ENCODE measurements at places on chromosomes 7 and 10.
A peak's percentile ranks its signal among the peaks of the same experiment; 100 is the strongest.

DNA sequence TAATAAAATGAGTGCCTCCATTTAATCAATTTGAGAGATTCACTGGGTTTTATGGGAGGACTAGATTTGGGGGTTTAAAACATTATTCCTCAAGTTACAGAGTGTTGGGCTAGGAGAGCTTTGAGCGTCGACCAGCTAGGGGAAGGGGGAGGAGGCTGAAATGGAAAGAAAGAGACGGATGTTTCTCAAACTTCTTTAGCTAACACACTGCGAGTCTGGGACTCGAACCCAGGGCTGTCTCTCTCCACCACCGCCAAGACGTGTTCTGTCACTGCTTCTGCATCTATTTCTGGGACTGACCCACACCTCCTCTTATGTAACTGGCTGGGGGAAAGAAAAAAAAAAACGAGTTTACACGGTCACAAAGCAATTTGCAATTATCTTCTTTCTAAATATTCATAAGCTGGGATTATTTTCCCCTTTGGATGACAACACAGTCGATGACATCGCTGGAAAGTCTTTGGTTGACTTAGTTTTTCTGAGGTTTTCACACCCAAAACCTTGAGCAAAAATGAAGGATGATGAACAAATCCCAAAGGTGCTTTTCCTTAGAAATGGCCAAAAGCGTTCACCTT, 27.2 kb downstream of the CHST15 start:
- DNase-seq, result no peak

GRCh38 chr10:100340948-100341847, 5.8 kb upstream of the SCD start:
- no peak for DNase-seq

- no peak for DNase-seq
These were observed 7.5 kb downstream of the VWC2 start for GRCh38 chr7:49780953-49781352.

GRCh38 chr10:92278996-92279696, 11.7 kb downstream of the CPEB3 start:
- no peak for DNase-seq

DNA sequence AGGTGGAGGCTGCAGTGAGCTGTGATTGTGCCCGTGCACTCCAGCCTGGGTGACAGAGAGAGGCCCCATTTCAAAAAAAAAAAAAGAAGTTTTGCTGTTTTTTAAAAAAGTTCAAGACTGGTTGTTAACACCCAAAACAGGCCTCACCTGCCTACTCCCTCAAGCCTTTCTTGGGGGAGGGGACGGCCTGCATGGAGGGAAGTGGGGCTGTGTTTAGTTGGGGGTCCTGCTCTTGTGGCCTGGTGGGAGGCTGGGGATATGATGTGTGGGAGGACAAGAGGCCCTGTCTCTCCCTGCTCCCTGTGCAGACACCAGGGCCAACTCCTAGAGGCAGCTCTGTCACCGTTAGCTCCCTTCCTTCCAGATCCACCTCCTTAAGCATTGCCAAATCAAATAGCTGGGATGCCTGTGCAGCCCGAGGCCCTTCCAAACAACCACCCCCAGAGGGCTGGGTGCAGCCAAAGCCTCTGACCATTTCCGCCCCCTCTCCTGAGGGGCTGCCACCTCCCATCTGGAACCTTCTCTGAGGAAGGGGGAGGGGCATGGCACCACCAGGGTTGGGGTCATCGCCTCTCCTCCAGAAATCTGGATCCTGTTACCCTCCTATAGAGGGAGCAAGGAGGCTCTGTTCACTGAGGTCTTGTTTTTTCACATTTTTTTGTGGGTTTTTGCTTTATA, 32.9 kb upstream of the ANKRD2 start:
- DNase-seq, result no peak

DNA sequence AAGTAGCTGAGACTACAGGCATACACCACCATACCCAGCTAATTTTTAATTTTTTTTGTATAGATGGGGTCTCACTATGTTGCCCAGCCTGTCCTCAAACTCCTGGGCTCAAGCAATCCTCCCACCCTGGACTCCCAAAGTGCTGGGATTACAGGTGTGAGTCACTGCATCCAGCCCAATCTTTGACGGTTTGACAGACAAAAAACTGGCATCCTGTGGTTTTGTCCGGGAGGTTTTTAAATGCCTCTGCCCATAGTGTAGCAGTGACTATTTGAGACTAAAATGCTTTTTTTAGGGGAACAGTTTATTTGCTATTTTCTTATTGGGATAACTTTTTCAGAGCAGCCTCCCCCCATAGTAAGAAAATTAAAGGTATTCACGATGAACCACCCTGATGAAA, 523.7 kb upstream of the GALNT17 start:
- no peak for DNase-seq

GRCh38 chr10:114694752-114695151, 36.7 kb upstream of the ABLIM1 start:
- DNase-seq, result no peak

- no peak for DNase-seq
These were observed 649.2 kb downstream of the SORCS1 start for GRCh38 chr10:106515206-106515790.

DNA sequence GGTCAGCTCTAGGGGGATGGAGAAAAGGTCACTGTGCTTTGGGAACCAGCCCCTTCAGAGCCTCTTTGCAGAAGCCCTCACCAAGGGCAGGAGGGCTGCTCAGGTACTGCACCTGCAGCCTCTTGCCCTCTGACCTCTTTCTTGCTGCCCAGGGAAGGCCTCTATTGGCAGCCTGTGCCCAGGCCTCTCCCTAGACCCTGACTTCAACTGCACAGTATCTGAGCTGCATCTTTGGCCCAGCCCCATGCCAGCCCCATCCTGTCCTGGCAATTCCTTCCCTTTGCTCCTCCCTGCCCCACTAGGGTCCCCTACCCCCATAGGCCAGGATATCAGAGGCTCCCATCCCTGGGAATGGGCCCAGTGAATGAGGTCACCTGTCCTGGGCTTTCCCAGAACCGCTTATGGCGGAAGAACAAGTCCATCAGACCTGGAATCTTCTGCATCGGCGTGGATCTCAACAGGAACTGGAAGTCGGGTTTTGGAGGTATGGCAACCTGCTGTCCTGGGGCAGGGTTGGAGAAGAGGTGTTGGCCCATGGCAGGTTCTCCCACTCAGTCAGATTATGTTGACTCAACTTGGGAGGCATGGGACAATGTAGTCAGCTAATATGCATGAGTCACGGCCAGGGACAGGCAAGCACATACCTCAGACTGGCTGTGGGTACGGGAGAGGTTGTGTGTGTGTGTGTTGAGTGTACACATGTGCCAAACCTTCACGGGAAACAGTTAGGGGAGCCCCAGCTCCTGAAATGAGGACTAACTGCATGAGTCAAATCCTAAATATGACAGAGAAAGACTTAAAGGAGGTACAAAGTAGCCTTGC, 17.1 kb upstream of the CPA1 start:
- DNase-seq, result no peak

- no peak for DNase-seq
These were observed 72.6 kb upstream of the NANOS1 start for GRCh38 chr10:118956802-118957442.

DNA sequence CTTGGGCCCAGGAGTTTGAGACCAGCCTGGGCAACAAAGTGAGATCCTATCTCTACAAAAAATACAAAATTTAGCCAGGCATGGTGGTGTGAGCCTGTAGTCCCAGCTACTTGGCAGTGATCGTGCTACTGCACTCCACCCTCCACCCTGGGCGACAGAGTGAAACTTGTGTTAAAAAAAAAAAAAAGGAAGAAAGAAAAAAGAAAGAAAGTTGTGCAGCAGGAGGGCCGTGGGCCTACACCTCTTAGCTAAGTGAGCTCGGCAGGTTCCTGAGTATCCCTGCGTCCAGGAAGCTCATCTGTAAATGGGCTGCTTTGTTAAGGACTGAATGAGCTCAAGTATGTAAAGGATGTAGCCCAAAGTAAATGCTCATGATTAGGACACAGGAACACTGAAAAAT, 155.0 kb downstream of the RNF216 start:
- no peak for DNase-seq

DNA sequence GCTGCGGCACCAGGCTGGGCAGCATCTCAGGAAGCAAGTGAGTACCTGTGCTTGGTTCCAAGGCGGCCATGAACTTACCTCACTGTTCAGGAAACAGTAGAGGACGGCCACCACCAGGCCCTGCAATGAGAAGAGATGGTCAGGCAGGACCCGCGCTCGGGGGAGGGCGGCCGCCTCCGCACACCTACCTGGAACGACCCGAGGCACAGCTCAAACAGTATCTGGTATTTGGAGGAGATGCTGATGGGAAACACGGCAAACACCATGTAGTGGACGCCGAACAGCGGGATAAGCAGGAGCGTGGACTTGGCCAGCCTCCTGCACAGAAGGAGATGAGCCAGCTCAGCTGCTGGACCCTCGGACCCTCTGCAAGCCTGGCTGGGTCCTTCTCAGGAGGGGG, 112.9 kb downstream of the VIPR2 start:
- no peak for DNase-seq

DNA sequence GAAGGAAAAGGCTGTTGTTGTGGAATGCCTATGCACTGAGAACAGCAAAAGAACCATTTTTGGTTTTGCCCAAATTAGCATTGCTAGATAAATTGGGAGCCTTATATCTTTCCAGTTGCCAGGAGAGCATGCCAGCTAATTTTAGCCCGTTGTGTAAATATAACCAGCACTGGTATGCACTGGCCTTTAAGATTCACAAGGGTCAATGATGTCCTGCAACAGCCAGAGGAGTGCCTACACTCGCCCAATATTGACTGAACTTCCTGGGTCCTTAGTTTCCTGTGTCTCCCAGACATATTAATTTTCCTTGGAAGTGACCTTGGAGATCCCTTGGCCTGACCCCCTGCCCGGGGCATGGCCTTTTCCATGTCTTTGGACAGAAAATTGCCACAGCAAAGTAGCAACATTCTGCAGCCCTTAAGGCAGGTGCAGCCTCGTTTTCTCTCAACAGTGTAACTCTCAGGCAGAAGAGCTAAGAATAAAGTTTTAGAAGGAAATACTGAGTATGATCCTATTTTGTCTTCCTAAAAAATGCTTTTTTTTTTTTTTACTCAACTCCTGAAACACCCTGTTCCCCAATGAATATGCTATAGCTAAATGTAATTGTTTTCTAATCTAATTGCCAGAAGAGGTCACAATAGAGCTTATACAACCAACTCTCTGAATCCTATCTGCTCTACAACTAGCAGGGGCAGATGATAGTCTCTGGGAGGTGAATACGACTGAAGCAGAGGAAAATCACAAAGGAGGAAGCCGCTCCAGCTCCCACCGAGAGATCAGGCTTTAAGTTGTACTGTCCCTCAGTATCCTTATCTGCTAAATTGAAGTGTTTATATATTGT, 131.9 kb upstream of the PCGF5 start:
- DNase-seq, result no peak

GRCh38 chr7:815284-816216, 16.7 kb upstream of the SUN1 start:
- peak; percentile 74 for DNase-seq

DNA sequence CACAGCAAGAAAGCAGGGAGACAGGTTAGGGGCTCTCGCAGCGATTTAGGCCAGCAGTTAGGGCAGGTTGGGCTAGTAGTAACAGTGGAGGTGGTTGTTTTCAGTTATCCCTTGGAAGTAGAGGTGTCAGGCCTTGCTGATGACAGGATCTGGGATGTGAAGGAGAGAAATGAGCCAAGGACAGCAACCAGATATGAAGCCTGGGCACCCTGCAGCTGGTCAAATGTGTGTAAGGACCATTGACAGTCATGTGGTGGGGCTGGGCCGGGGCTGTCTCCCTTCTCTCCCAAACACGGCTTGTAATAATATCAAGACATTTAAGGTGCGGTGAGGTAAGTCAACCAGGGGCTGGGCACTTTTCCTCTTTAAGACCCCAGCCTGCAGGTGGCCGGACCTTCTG, 112.5 kb upstream of the IGFBP3 start:
- DNase-seq, result no peak

DNA sequence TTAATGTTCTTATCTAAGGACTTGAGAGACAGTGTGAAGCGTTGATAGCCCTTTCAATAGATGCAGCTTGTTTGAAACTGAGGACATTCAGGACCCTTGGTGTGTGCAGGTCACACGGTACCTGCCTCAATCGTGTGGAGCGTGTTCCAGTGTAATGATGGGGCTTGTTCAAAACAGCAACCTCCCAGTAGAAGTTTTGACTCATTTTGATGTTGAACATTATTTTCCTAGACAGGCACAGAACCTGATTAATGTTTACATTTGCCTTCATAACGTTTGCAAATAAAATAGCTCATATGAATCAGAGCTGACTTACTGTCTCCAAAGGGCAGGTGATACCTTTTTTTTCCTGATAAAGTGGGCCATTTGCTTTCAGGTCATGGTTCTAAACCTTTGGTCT, 21.3 kb downstream of the RBM17 start:
- no peak for DNase-seq

GRCh38 chr10:78540355-78541076, 506.9 kb downstream of the RPS24 start:
- peak; percentile 47 for DNase-seq

- no peak for DNase-seq
These were observed 166.3 kb downstream of the NEURL1 start for GRCh38 chr10:103659674-103660363.

DNA sequence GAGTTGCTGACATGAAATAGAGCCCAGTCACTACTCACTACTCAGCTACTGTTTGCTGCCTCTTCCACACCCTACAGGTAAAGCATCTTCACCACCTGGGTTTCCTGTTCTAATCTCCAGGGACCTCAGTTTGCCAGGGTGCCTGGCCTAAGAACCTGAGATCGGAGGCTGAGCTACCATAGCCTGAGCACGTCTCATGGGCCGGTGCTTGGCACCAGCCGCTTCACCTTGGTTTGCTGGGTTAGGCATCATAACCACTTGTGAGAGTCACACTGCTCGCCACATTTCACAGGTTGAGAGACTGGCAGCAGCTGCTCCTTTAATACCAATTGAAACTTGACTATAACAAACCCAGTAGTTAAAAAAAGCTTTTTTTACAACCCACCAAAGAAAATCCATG, 75.1 kb downstream of the EMX2 start:
- DNase-seq, result no peak

All from NCI-H2171 treated with DMSO at 0.1 percent for 48 hours (cell line).